Omental fat pad (tissue), 4 donors: ENCODE measurements at places on chromosomes 16 and 17. TPM values are rescaled to one million over a fixed set of nuclear protein-coding genes. Genes with fewer than 3 reads are reported as not detected.

The GGA2 gene
- total RNA-seq = 35.5 TPM

DNA sequence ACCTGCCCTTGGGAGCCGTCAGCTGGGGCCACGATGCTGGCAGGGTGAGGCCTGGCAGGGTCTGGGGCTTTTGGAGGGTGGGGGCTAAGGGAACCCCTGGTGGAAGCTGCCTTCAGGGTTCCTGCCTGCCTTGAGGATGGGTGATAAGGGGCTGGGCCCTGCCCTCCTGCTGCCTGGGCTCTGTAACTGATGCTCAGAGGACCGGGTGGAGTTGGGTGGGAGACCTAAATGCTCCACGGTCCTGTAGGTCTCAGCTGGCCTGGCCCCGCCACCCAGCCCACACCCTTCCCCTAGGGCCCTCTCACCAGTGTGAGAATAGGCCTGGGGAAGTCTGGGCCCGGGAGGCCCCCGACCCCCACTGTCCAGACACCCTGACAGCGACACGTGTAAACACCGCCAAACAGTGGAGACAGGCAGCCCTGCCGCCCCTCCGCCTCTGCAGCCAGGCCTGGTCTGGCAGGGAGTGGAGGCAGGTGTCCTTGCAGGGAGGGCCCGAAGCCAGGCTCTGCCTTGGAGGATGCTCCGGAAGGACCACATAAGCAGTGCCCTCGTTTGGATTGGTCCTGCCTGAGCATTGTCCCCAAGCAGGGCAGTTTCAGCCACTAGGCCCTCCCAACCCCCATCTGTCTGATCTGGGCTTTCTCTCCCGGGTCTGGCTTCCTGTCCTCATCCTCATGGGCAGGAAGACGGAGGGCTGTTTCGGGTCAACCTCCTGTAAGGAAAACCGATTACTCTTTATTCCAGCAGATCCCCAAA, 6.5 kb upstream of the BAHCC1 start:
- no peak for DNase-seq

- DNase-seq = no peak
Measured at GRCh38 chr17:56826611-56827414, 6.9 kb downstream of the C17orf67 start.

GRCh38 chr17:65022137-65022536, 34.4 kb downstream of the GNA13 start:
- no peak for DNase-seq

DNA sequence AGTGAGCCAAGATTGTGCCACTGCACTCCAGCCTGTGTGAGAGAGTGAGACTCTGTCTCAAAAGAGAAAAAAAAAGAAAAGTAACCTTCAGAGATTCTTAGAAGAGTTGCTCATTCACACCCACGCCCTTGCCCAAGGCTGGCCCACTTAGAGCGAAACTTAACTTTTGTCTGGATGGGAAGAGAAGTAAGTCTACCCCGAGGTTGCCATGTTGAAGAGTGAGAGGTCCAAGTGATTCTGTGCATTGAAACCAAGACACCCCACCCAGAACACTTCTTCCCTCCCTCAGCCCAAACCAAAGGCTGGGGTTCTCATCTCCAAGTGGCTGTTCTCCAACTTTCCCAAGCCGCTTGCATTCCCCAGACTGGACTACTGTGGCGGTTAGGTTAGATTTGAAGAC, 2.4 kb upstream of the CISD3 start:
- DNase-seq = no peak

GRCh38 chr17:75406222-75406615, 741 bp upstream of the GRB2 start:
- DNase-seq = no peak

- no peak for DNase-seq
Measured at GRCh38 chr16:17170435-17170834, 300.3 kb downstream of the XYLT1 start.

DNA sequence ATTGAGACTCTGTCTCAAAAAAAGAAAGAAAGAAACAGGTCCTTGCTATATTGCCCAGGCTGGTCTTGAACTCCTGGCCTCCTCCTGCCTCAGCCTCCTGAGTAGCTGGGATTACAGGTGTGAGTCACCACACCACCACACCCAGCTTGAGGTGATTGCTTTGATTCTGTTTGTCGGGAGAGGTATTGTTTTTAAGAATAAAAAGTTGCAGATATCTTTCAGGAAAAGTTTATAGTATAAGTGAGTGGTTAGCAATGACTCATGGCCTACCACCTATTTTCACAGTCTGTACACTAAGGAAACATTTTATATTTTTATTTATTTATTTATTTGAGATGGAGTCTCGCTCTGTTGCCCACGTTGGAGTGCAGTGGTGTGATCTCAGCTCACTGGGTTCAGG, 45.0 kb downstream of the RHOT1 start:
- DNase-seq = no peak
